ENCODE measurements at places on chromosomes 2 and 18. TPM values are rescaled to one million over a fixed set of nuclear protein-coding genes. Genes with fewer than 3 reads are reported as not detected.

- DNase-seq: no peak
Observed at GRCh38 chr2:63743170-63743981, 98.3 kb upstream of the UGP2 start.

DNA sequence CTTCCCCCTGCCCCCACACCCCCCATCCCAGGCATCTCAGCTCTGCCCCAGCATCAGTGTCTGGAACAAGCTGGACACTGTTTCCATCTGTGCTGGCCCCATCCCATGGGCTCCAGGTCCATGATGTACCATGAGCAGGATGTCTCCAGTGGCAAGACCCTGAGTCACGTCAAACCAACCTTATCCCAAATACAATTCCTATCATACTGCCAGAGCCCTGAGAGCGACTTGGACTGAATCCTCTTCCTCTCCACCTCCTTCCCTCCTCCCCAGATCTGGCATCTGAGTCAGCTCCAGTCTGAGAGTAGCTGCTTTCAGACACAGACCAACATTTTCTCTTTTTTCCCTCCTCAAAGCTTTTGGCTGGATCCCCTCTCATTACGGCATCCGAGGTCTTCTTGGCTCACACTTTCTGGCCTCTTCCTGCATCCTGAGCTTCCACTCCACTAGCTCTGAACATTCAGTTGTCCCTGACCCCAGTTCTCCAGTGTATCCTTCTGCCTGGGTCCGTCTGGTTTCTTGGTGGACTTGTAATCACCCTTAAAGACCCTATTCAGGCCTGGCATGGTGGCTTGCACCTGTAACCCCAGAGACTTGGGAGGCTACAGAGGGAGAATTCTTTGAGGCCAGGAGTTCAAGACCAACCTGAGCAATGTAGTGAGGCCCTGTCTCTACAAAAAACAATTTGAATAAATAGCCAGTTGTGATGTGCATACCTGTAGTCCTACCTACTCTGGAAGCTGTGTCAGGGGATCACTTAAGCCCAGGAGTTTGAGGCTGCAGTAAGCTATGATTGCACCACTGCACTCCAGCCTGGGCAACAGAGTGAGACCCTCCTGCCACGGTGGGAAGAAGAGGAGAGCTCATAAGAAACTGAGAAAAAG, 68.3 kb downstream of the ACKR3 start:
- DNase-seq: no peak

The GALR1 gene
- total RNA-seq: not detected

DNA sequence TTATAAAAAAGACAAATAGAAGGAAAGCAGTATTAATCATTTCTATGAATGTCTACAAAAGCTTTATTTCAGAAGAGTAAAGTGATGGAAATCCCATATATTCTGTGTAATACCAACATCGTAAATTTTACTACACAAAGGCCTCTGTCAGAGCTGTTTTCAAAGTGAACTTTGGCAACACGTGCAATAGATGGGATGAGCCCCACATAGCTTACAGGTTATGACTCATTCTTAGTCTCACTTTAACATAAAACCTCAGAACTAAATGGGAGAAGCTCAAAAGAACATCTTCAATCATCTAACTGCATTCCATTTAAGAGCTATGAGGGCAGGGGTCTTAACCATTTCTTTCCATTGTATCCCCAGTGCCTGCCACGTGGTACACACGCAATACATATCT, 11.5 kb downstream of the VPS4B start:
- DNase-seq: no peak

The NFATC1 gene
- total RNA-seq: 98.3 TPM

DNA sequence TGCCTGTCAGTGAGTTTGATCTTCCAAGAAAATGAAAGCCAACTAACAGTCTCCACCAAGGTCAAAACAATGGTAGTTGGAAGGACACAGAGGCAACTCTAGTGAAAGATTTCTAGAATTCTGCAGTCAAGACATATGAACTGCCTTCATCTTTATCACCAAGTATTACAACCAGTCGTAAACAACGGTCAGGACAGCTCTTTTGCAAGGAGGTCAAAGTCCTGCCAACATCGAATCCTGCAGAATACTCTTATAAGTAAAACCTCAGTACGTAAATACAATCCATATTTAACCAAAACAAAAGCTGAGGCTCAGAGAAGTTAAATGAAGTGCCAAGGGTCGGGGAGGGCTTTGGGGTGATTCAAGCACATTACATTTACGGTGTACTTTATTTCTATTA, 3.1 kb downstream of the FEZ2 start:
- DNase-seq: no peak

The ANXA4 gene
- 17.5 TPM for total RNA-seq

DNA sequence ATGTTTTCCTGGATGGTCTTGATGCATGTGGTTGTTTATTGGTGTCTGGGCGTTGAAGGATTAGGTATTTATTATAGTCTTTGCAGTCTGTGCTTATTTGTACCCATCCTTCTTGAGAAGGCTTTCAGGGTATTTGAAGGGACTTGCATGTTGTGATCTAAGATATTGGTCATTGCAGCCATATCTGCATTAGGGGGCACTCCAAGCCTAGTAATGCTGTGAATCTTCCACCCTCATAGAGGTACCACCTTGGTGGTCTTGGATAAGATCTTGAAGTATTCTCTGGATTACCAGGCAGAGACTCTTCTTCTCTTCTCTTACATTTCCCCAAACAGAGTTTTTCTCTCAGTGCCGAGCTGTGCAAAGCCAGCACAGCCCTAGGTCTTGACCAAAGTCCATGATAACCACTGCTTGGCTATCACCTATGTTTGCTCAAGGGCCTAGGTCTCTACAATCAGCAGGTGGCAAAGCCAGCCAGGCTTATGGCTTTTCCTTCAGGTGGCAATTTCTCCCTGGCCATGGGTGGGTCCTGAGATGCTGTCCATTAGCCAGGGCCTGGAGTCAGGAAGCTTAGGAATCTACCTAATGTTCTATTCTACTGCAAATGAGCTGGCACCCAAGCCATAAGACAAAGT, 15.4 kb upstream of the PPP1R1C start:
- DNase-seq: no peak

DNA sequence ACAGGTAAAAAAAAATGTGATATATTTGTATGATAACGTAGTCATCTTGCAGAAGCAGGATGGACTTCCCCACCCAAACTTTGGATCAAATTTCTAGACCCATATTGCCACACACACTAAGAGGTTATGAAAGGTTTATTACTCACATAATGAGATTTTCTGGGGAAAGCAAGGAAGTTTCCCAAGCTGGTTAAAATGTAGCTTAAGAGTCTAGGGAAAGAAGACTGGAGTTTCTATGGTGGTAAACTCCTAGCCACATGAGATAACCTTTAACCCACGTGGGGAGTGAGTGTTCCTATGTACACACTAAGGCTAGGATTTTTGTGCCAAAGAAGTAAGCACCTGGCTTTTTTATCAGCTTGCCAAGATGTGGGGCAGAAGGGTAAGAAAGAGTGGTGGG, 335.7 kb upstream of the UBE2E3 start:
- DNase-seq: no peak
